ENCODE measurements at places on chromosomes 11 and 22.

- DNase-seq = no peak
These were observed 51.6 kb downstream of the NTM start for GRCh38 chr11:131422029-131422428.

GRCh38 chr11:57903441-57904123, 120.1 kb upstream of the OR9Q1 start:
- no peak for DNase-seq

DNA sequence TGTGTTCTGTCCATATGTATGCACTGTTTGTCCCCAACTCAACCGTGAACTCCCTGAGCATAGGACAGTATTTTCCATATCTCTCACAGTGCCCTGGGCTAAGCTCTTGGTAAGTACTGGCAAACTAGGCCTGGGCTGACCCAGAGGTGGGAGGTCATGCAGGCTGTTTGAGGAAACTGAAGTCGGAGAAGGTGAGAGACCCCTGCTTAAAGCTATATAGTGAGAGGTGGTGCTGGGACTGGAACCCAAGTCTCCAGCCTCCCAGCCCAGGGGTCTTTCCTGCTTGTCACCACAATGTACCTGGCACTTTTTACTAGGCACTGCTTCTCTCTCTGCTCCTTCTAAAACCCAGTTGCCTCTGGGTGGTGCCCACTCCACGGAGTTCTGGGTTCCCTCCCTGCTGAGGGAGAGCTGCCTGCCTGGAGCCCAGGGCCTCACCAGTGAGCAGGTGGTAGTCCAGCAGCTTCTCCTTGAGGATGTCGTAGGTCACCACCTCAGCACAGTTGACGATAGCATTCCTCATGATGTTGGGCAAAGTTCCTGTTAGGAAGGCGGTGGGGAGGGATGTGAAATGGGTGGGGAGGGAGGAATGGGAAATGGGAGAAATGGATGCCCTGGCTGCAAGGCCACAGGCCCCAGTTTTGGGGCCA, 4.7 kb downstream of the UCP3 start:
- DNase-seq = no peak

DNA sequence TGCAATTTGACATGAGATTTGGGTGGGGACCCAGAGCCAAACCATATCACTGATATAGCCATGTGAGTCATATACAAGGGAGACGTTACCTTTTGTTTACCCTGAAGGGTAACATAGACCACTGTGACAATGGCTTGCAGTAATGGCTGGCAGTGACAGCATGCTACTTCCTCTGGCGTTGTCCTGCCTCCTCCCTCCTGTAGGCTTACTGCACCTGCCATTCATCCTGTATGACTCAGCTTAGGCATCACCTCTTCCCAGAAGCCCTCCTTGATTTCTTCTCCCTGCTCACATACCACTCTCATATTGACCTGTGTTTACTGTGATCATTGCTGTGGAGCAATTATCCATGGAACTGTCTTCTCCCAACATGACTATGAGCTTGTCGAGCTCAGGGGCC, 12.0 kb upstream of the PVALB start:
- DNase-seq = no peak

- DNase-seq = peak; percentile 84
These were observed 1.7 kb upstream of the DDX6 start for GRCh38 chr11:118792570-118793124.

- DNase-seq = no peak
These were observed 71.7 kb downstream of the DBX1 start for GRCh38 chr11:20088397-20089225.

DNA sequence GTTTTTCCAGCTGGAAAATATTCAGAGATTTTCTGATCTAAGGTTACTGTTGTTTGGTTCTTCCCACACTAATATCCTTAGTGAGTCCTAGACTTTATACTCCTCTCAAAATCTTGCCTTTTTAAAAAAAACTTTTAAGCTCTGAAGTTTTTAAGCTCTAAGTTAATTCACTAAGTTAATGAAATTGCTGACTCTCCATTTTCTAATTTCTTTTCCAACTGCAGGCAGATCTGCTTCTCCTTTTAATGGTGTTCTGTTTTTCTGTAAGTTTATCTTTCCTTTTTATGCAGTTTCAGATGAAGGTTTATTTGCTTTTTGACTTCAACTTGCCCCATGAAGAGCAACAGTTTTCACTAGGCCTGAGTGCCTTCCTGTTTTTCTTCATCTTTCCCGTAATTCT, 125.8 kb upstream of the ARHGAP42 start:
- no peak for DNase-seq

- DNase-seq = no peak
These were observed 88.7 kb downstream of the USP35 start for GRCh38 chr11:78277314-78277994.

DNA sequence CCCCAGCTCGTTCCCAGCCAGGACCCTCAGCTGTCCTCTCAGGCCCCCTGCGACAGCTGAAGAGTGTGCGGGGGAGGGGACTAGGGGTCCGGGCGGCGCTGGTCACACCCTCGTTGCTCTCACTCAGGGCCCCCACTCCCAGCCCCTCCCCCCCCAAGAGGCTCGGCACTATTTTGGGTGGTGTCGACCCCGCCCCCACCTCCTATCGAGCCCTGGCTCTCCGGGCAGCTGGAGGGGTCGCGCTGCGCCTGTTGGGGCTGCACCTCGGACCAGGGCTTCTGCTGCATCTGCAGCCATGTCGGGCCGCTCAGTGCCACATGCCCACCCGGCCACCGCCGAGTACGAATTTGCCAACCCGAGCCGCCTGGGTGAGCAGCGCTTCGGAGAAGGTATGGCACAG, at the start of gene HSPB2:
TSS of gene HSPB2 (plus strand) at position 200 of the 400 bp plus-strand sequence. CDS start at position 296, 96 bp downstream.
- no peak for DNase-seq

Data from CD4-positive, alpha-beta T cell treated with Interferon alpha-2 for 1 hour (primary cell).